ENCODE measurements at places on chromosomes 16 and 17.

DNA sequence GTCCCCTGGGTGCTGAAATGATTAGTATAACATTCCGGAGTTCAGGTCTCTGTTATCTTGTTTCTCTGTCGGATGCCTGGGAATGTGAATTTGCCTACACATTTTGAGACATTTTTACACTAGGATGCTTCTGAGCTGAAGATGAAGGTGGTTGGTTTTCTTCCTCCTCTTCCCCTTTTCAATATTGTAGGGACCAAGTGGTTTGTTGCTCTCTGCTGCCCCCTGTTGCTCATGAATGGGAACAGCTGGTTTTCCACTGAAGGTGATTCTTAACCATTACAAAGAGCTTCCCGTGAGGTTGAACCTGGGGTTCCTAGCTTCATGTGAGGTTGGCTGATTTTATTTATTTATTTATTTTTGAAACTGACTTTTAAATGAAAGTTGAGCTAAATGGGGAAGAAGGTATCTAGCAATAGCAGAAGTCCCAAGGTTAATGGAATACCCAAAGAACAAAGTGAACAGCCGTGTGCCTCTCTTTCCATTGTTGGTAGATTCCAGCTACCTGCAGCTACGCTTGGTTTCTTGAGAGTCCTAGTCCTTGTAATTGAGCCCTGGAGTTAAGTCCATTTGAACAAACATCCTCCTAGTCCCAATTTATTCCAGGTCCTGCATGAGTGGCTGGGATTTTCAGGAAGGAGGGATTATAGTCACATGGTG is 983.9 kb upstream of the EEF2KMT start:
- DNase-seq = no peak

- DNase-seq = no peak
Observed at GRCh38 chr16:86883583-86884389, 305.4 kb downstream of the FOXL1 start.

GRCh38 chr16:69243479-69243878 is 56.5 kb downstream of the SNTB2 start:
- DNase-seq = no peak

GRCh38 chr16:58417600-58417999 is 25.3 kb downstream of the GINS3 start:
- no peak for DNase-seq

DNA sequence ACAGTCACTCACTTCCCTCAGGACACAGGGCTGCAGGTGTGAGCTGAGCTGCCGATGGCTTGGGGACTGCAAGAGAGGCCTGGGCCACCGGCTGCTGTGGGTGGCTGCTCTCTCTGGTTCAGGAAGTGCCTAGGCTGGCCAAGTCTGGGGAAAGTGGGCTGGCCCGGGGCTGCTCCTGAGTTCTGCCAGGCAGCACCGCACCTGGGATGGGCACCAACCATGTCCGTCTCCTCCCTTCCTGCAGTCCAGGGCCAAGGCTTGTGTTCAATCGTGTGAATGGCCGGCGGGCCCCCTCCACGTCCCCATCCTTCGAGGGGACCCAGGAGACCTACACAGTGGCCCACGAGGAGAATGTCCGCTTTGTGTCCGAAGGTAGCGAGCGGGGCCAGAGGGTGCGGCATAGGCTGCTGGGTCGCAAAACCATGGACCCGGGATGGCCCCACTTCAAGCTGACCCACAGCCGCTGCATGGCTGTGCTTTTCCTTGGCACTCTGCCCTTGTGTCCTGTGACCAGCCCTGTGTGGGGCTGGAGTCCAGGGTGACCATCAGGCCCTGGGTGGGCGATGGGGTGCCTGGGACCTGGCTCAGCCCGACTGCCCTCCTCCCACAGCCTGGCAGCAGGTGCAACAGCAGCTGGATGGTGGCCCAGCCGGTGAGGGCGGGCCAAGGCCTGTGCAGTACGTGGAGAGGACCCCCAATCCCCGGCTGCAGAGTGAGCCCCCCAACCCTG is 1.8 kb upstream of the WDR90 start:
- DNase-seq = no peak

GRCh38 chr16:81601008-81601428 is 156.4 kb downstream of the CMIP start:
- no peak for DNase-seq

- no peak for DNase-seq
Observed at GRCh38 chr17:34399725-34400124, 36.7 kb upstream of the CCL1 start.

DNA sequence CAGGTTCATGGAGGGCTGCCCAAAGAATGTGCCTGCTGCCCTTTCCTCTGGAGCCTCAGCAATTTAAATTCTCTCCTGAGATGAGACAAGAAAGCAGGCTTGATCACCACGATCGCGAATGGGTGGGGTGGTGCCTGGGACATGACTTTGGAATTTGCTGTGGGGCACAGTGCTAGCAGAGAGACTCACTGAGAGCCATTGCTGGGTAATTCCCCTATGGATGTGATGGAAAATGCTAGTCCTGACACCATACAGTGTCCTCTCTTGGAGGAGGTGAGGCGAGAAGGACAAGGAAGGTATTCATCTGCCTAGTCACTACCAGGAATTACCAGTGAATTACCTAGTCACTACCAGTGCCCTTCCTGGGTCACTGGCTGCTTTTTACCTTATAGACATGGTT is 15.5 kb downstream of the FAM20A start:
- DNase-seq = no peak

GRCh38 chr17:36464765-36465088 is 21.8 kb upstream of the ZNHIT3 start:
- no peak for DNase-seq

DNA sequence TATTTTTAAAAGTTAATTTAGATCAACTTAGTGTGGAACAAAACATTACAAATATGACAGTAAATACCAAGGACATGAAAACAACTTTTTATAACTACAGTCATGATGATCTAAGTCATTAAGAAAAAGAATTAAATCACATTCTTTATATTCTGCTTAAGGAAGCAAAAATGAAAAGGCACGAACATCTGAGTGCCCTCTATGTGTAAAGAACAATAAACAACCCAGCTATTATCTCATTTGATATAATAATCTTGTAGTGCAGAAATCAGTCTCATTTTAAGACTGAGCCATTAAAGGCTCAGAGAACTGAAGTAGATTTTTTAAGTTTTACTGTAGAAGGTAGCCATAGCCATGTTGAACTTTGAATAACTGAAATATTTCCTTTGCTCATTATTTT is 13.4 kb downstream of the MYO1D start:
- no peak for DNase-seq

- no peak for DNase-seq
Observed at GRCh38 chr16:29708917-29709600, 30.1 kb downstream of the QPRT start.

DNA sequence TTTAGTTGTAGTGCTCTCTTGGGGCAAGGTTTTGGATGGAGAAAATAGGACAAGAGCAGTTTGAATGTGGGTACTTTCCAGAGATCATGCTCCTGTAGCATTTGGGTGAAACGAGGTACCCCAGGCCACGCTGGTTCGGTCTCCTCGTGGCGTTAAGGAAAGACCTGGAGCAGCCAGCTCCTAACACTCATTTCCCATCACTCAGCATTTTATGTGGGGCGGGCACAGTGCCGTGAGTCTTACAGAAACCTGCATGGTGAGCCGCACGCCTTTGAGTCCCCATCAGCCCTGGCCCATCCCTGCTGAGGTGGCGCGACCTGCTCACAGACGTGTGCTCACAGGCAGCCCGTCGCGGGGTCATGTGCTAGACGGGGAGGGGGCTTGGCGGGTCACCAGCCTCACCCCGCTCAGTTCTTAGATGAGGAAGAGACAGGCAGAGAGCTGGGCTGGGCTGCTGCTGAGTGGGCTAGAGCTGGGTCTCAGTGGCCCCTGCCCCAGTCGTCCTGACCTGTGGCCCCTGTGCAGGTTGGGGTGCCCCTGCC is 37.3 kb downstream of the TBCD start:
- DNase-seq = no peak

- no peak for DNase-seq
Observed at GRCh38 chr17:3890082-3890877, 2.6 kb downstream of the CAMKK1 start.

- DNase-seq = no peak
Observed at GRCh38 chr17:11140043-11140442, 101.0 kb upstream of the SHISA6 start.

- no peak for DNase-seq
Observed at GRCh38 chr16:50195756-50196155, 42.6 kb downstream of the TENT4B start.

DNA sequence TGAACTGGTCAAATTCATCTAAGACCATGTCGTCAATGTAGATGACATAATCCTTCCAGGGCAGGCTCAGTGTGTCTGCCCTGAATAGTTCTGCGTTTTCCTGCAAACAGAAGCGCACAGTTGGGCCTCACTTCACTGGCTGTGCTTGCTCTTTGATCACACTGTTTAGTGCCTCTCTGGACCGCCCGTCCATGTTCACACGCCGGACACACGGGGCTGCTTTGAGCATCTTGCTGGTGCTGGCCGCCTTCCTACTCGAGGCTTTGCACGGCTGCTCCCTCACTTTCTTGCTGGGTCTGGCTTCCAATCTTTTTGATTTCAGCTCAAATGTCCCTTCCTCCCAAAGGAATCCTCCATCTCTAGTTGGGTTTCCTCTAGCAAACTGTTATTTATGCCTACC is 37.4 kb downstream of the DNAH17 start:
- no peak for DNase-seq

DNA sequence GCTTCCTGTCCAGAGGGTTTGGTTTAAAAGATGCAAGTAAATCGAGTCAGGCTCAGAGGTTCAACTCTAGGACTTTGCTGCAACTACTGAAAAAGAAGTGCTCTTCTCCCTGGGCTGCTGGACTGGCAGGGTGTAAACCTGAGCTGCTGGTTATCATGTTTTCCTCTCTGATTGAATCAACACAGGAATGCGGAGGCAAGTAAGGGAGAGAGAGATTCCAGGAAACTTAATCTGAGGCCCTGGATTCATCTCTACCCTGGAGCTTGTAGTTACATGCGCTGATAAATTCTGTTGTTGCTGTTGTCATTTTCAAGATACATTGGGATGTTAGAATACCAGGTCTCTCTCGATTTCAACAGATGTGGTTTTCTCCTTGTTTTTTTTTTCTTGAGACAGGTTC is 8.2 kb upstream of the HS3ST3A1 start:
- no peak for DNase-seq

DNA sequence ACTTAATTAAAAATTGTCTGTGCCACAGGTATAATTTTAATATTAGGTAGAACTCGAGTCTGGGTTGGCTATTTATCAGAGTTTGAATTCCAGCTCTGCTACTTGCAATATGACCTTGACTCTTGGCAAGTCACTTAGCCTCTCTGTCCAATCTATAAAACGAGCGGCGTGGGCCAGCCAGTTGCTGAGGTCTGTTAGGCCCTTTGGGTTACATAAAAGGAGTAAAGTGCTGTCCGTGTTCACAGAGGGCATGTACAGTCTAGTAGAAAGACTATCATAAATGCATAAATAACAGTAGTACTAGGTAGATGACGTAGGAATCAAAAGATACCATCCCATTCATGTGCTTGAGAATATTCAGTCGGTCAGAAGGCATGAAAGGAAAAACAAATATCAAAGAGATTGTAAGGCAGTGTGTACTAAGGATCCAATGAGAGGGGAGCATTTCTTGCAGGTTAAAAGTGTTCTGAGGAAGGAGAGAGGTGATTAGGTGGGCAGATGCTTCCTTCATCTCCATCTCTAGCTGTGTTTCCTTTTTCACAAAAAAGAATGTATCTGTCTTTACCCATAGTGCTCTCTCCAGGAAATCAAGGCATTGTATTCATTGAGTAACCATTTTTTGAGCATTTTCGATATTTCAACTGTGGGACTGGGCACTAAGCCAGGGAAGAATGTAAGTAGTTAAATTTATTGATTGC is 2.4 kb downstream of the TNRC6A start:
- DNase-seq = no peak

DNA sequence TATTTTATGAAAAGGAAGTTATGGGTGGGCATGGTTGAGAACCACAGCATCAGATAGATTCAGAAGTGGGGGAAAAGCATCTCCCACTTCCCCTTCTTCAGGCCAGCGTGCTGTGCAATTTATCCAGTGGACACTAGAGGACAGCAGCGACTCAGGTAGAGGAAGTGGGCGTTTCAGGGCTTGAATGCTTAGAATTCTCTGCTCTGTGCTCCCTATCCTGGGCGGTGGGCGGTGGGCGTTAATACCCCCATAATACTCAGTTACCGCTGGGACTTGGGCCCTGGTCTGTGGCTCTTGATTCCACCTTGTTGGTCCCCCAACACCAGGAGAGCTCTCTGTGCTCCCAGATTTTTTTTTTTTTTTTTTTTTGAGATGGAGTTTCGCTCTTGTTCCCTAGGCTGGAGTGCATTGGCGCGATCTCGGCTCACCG is 3.7 kb upstream of the LYZL6 start:
- peak; percentile 60 for DNase-seq

- peak; percentile 75 for DNase-seq
Observed at GRCh38 chr17:77391668-77392375, 251.1 kb downstream of the SEC14L1 start.

DNA sequence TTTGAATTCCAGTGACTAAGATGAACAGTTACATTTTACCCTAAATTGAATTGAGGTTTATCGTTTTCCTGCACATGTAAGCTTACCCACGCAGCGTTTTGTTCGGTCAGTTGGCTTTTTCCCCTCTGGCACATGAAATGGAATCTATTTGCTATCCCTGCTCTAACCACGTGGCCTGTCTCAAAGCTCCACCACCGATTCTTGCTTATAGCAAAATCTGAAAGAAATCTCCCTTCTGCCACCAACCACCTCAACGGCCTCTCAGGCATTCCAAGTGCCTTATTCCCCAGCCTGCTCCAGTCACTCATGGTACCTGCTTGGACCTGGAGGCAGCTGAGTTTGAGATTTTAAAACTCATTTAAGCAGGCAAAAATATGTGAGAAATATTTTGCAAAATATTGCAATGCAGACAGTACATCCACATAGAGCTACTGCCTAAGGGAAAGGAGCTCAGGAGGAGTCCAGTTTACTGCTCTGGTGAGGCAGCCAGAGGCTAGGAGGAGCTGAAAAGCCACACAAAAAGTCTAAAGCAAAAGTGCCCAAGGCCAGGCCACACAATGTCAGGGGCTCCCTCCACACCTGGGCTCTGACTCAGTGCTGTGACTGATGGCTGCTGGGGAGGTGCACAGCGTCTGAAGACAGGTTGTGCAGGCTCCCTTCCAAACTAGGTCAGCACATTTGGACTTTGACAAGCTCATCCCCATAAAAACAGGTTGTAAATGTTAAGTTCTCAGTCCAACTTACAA is 26.4 kb downstream of the ARHGAP17 start:
- no peak for DNase-seq

DNA sequence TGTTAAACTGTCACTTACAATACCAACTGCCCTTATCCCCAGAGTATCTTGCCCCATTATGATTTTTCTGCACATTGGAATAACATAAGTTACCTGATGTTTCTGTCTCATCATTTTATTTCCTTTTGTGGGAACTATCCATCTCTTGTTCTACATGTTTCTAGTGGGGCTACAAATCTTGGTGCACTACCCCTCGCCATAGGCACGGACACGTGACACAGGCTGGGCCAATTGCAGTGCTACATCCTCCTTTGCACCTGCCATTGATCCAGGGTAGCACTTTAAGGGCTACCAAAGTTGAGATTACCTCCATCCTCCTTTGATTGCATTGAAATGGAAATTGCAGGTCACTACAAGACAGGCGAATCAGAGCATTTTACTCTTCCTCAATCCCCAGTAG is 14.2 kb upstream of the SYT17 start:
- no peak for DNase-seq
